ENCODE measurements at places on chromosomes 2 and 18. TPM values are rescaled to one million over a fixed set of nuclear protein-coding genes. Genes with fewer than 3 reads are reported as not detected.

SPATA3 gene
- total RNA-seq = not detected

OR6B2 gene
- not detected for total RNA-seq

PJVK gene
- 4.3 TPM for total RNA-seq

GKN2 gene
- total RNA-seq = not detected

SMYD1 gene
- total RNA-seq = not detected

ALPG gene
- not detected for total RNA-seq
